Hematopoietic multipotent progenitor cell treated with erythropoietin and hydrocortisone succinate and interleukin-3 and kit ligand, for 4 days (in vitro differentiated cells): ENCODE measurements at places on chromosomes 2 and 18.

- DNase-seq: peak; percentile 44
Measured at GRCh38 chr2:191927991-191928390, 81.1 kb upstream of the CAVIN2 start.

GRCh38 chr2:176140513-176141317, 10.6 kb upstream of the HOXD4 start:
- DNase-seq: peak; percentile 82

GRCh38 chr2:150178591-150178990, 308.9 kb downstream of the RND3 start:
- DNase-seq: no peak

- DNase-seq: no peak
Measured at GRCh38 chr18:44133483-44133882, 547.2 kb upstream of the SETBP1 start.

- DNase-seq: no peak
Measured at GRCh38 chr2:225120186-225120585, 77.9 kb upstream of the DOCK10 start.
